ENCODE measurements at places on chromosomes 11 and 22. TPM values are rescaled to one million over a fixed set of nuclear protein-coding genes. Genes with fewer than 3 reads are reported as not detected.

DGCR6 gene
- total RNA-seq = 12.8 TPM

MPPED2 gene
- not detected for total RNA-seq

MADD gene
- total RNA-seq = 150 TPM

CHRM1 gene
- not detected for total RNA-seq

CCDC87 gene
- total RNA-seq = not detected

SNX32 gene
- total RNA-seq = 0.81 TPM

CABP7 gene
- total RNA-seq = 0.42 TPM

OPCML gene
- not detected for total RNA-seq

OR51B4 gene
- total RNA-seq = not detected

APOA5 gene
- total RNA-seq = not detected

BACE1 gene
- total RNA-seq = 2.0 TPM

OR2AG1 gene
- total RNA-seq = not detected

POU2F3 gene
- total RNA-seq = 0.38 TPM

RCOR2 gene
- total RNA-seq = not detected

OR8D1 gene
- not detected for total RNA-seq

KRTAP5-11 gene
- not detected for total RNA-seq

Measured in naive thymus-derived CD4-positive, alpha-beta T cell (primary cell).